Stimulated activated CD4-positive, alpha-beta T cell treated with anti-CD3 and anti-CD28 coated beads, Interleukin-15, amount 100 ng/mL, for 24 hours (primary cell): ENCODE measurements at places on chromosomes 7 and 10.

DNA sequence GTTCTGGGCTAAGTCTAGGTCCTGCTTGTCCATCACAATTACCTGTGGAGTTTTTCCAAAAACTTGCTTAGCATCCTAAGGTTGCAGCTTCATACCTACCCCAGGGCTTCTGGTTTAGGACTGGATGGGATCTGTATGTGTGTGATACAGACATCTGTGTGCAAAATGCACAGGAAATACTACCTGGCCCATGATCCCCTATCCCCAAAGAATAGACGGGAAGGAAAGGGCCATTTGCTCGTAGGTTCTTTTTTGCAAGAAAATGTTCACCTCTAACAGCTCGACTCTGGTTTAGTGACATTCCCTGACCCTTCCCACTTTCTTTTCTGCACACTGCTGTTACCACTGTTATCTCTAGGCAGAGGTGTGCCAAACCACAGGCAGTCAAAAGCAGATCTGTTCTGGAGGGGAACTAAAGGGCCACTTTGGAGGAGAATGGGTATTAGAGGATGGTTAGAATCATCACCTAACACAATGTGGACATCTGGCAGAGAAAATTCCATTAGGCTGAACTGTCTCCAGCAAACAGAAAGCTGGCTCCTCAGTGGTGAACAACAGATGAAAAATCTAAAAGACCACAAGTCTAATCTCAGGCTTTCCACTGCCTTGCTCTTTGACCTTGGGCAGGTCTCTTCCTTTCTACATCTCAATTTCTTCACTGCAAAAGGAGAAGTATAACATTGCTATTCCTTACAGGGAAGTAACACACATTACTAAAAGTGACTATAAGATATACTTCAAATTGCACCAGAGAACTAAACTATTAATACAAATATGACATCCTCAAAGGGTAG lies 107.4 kb downstream of the UBE2H start:
- DNase-seq, result no peak

DNA sequence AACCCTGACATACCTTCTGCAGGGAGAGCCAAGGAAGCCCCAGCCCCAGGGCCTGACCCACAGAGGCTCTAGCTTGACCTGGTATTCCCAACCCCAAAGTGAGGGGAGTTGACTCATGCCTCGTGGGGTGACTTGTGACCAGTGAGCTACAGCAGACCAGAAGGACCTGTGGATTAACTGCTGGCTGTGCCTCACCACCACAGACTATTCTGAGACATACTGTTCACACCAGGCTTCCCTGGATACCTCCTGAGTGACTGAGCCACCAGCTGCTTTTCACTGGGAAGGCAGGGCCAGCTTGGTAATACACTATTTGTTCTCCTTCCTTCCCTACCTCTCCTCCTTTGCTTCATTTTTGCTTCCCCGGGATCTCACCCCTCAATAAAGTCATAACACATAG lies 7.3 kb downstream of the PLXNA4 start:
- DNase-seq, result no peak

DNA sequence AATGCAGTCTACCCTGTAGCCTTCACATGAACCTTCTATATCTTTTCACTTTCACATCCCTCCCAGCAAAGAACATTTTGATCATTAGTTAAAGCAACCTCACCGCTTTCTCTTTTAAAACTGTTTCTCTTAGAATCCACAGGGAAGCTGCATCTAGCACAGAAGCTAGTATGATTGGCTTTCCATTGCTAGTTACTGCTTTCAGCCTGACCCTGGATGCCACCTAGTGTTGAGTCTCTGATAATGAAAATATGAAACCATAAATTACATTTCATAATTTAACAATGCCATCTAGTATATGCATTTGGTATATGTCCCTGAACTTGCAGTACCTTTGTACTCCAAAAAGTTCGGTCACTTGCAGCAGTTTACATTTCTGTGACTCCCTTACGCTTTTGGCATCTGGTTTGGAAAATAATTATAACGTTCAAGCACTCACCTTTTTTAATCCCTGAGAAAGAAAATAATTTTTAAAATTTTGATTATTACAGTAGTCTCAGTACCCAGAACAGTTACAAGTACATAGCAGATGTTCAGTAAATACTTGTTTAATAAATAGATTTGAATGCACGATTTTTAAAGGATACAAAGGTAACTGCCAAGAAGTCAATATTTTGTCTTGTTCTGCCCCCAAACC lies 22.7 kb downstream of the CISD1 start:
- DNase-seq, result peak; percentile 21

DNA sequence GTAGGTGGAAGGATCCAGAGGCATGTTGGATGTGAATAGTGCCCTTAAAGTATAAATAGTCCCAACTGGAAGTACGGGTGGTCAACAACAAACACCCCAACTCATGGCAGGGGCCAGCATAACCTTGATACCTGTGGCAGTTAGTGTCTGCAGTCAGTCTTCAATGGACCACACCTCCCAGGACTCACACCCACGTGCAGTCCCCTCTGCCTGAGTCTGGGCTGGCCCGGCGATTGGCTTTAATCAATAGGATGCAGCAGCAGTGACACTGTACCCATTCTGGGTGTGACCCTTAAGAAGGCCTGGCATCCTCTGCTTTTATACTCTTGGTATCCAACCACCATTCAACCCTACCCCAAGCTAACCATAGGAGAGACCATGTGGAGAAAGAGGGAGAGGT lies 18.6 kb downstream of the DRGX start:
- no peak for DNase-seq

DNA sequence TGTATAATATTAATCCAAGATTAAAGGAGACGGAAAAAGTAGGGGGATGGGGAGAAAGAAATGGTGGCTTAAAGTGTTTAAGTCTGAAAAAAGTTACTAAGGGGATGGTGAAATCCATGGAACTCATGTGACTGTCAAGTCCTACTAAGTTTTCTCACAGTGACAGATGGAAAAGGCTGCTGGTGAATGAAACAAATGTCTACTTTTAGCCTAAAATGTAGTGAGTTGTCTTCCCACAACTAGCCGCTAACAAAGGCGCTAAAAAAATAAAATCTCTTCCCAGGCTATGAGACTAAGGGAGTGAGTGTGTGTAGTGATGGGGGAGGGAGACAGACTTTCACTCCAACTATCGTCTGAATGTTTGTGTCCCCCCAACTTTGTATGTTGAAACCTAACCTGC lies 12.6 kb downstream of the VIM start:
- no peak for DNase-seq

DNA sequence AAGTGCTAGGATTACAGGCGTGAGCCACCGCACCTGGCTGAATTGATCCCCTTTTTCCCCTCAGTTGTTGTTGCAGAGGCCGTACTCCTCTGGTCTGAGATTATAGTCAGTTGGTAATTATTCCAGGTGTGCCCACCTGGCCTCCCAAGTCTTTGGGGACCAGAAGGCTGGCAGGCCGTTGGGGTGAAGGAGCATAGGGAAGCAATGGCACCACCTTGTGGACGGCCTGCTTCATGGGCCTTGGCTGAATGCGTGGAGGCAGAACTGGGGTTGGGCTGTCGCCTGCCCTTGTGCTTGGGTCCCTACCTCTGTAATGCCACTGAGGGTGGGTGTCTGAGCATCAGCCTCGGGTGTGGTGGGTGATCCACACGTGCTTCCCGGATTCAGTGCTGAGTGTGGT lies 125.7 kb downstream of the RGS10 start:
- DNase-seq, result peak; percentile 82

DNA sequence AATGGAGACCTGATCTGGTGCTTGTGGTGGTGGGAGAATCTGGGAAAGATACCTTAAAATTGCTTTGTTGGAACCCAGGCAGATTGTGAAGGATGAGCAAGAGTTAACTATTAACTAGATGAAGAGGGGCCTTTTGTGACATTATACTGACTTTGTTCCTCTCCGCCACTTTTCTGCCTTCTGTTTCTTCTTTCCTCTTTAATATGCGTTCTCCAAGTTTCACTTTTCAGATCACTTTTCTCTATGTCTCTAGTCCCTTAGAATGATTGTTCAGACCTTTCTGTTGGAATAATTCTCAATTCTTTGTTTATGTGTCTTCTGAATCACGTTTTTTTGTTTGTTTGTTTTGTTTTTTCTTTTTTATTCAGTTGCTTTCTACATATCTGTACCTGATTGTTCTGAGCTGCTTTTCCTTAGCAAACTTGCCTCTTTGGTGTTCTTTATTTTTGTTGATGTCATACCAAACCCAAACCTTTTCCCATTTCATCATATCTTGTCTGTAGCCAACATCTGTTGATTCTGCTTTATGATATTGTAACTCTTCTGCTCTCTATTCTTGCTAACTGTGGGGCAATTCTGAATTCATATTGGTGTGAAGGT lies 2.8 kb downstream of the BMPR1A start:
- DNase-seq, result no peak

DNA sequence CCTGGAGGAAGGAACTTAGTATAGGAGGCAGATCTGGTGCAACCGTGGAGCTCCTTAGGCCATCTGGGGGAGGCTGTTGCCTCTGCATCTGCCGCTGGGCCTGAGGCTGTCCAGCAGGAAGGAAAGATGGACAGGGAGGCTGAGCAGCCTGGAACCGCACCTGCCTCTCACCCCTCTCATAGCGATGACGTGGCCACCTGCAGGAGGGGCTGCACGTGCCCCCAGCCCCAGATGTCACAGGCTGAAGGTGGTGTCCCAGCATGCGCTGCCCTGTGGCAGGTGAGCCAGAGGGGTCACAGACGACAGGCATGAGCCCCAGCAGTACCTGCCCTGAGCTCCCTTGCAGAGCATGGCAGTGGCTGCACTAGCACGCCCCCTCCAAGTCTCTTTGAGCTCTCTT lies 283.9 kb downstream of the ACTR3B start:
- DNase-seq, result no peak

- no peak for DNase-seq
Measured at GRCh38 chr10:129090618-129091366, 376.2 kb upstream of the MGMT start.

- no peak for DNase-seq
Measured at GRCh38 chr10:89887406-89887805, 186.0 kb downstream of the KIF20B start.

GRCh38 chr10:93254180-93254853 lies 180.6 kb downstream of the CYP26A1 start:
- DNase-seq, result no peak

GRCh38 chr10:99329304-99329553 lies at the start of gene CNNM1:
CNNM1 (plus strand) TSS chr10:99329356; CDS start chr10:99329388, 32 bp downstream.
- peak; percentile 70 for DNase-seq

- DNase-seq, result no peak
Measured at GRCh38 chr10:87845624-87845998, 17.7 kb downstream of the KLLN start.

DNA sequence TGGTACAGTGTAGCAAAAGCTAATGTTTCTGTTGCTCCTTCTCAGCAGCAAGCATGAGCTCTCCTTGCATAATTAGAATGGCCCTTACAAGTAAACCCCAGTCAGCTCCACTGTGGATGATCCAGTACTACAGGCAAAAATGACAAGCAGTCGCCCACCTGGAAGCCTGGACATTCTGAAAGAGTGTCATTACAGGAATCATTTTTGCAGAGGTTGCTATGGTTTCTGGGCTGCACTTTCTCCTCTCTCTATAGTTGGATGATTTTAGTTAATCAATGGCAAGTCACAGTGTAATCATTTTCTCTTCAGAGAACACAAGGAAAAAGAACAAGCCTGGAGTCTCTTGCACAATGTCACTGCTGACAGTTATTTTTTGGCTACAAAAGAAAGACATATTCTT lies 102.9 kb upstream of the MYO3A start:
- DNase-seq, result no peak

DNA sequence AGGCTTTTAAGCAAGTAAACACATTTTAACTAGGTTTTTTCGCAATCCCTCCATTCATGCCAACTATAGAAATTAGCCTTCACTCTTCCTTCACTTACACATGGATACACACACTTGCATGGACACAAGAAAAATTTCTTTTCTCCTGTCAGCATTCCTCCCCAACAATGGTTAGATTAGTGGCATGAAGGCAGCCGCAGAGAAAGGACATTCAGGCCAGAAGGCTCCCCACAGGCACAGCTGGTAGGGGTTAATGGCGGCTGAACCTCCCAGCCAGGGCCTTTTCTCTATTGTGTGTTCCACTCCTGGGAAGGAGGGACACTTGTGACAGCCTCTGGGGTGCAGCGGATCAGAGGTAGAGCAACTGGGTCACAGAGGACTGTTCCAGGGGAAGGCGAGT lies 255.0 kb upstream of the SP8 start:
- no peak for DNase-seq

DNA sequence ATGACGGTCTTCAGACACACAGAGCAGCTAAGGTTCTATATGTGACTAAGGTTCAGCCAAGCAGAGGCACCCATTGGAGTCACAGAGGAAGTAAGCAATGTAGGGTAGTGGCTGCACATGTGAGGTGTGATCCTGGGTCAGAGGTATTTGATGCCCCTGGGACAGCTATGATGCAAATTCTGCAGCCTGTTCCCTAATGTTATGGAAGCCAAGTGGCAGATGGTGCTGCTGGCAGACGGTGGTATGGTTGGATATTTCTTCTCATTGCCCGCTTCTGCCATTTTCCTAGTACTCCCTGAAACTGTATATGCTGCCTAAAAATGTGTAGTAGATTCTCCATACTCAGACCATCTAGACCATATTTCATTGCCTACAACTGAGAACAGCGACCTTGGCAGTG lies 7.2 kb downstream of the TAS2R16 start:
- no peak for DNase-seq

GRCh38 chr10:71880425-71881306 lies 29.6 kb upstream of the PSAP start:
- DNase-seq, result no peak

- no peak for DNase-seq
Measured at GRCh38 chr7:45451342-45452035, 122.7 kb upstream of the ADCY1 start.

- DNase-seq, result peak; percentile 7
Measured at GRCh38 chr10:99619090-99619800, 994 bp downstream of the SLC25A28 start.

DNA sequence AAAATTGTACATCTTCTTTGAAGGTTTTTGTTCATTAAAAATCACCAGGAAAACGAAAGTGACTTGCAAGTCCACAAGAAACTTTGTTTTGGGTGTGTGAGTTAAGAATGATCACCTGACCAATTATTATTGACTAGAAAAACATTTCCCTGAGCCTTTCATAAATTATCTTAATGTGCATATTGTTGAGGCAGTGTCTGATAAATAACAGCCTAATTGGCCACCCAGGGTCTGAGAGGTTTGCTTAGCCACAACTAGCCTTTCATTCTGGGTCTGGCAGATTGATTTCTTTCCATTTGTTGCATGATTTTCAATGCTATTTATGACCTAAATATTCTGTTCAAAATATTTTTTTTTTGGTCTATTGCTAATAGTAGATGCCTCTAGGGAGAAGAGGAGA lies 152.8 kb downstream of the AUTS2 start:
- no peak for DNase-seq

- DNase-seq, result no peak
Measured at GRCh38 chr10:60003651-60004523, 97.5 kb upstream of the CCDC6 start.

DNA sequence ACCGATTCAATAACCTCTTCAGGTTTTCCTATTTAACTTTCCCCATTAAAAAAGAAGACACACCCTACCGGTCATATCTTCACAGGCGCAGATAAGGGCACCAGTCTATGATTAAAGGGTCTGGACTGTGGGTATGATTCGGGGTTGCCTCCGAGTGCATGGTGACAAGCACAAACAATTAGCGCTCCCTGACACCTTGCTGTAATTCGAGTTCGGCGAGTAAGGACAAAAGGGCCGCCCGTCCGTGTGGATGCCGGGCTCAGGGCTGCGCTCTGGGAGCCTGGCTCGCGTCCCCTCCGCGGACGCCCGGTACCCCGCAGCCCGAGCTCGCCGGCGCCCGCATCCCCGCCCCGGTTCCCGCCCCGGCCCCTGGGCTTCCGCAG lies 111.9 kb upstream of the RHEB start:
- no peak for DNase-seq

- no peak for DNase-seq
Measured at GRCh38 chr7:99224899-99225265, 17.0 kb upstream of the KPNA7 start.
